ENCODE measurements at places on chromosomes 1 and 21.
A peak's percentile ranks its signal among the peaks of the same experiment; 100 is the strongest.

DNA sequence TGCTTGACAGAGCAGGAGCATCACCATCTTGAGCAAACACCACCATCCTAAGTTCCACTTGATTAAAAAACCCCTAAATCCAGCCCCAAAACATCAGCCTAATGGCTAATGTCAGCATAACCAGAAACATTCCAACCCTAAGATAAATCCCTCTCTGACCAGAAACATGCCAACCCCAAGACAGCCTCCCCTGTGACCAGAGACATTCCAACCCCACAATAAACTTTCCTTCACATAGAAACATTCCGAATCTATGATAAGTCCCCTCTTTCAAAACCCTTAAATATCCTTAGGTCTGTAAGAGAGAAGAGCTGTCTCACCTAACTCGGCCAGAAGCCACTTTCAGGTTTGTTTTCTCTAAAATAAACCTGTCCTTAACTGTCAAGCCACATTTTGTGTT, 17.4 kb upstream of the SLC2A5 start:
- DNase-seq: no peak

GRCh38 chr1:243351337-243351736, 95.5 kb downstream of the SDCCAG8 start:
- DNase-seq: no peak

DNA sequence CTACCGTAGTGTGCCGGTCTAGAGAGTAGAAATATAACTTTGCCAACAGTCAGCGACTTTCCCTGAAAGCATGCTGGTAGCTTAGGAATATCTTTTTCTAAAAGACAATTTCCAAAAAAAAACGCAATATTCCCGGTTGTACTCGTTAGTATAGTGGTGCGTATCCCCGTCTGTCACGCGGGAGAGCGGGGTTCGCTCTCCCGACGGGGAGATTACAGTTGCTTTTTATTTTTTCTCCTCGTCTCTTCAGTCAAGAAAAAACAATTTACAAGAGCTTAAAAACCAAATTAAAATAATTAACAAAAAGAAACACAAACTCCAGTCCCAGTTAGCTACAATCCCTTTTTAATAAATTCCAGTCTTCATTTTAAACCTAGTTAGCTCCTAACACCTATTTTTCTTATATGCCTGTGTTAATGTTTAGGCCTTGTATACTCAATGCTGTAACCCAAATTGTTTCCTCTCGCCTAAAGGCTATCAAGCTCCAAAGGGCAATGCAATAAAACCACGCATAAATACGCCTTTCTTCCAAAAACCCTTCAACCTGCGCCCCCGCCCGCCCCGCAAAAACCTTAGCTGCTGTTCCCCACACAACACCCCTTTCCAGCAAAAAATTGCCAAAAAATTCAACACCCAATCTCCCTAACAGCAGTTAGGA, 7.8 kb downstream of the HSPA6 start:
- no peak for DNase-seq

- no peak for DNase-seq
Observed at GRCh38 chr1:231052777-231053176, 12.7 kb upstream of the FAM89A start.

DNA sequence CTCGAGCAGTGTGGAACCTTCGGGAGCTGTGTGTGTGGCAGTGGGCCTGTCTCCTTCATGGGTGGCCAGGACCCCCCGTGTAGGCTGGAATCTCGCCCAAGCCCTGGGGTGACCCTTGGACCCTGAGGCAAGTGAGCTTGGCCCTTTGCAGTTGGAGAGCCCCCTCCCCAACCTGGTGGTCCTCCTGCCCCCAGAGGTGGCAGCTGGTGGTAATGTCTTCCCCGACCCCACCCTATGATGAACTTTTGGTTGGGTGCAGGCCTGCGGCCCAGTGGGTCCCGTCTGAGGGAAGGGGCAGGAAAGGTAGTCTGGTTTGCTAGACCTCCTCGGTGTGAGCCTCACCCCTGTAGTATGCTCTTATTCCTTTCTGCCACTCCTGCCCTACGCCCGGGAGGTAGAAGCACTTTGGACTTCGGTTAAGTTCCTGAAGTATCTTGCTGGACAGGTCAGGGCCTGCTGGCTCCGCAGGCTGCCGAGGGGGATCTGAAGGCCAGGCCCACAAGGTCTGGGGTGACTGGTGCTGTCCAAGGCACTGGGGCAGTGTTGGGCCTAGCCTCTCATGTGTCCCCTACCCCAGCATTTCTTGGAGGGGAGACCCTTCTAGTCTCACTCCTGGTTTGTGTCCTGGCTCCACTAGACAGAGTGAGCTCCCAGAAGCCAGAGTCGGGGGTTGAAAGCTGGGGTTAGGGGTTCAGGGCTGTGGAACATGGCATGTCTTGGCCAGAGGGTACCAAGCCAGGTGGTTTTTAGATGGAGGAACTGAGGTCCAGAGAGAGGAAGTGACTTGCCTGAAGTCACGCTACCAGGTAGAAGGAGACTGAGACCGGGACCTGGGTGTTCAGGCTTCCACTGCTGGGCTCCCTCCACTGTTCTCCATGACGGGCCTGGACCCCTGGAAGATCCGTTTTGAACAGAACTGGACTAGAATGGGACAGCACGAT, 1.8 kb downstream of the ZNF362 start:
- DNase-seq: no peak

- no peak for DNase-seq
Observed at GRCh38 chr1:214621236-214621635, 18.2 kb downstream of the CENPF start.

- no peak for DNase-seq
Observed at GRCh38 chr21:43758111-43758641, 17.9 kb downstream of the CSTB start.

- DNase-seq: no peak
Observed at GRCh38 chr1:211531194-211532087, 39.5 kb upstream of the RD3 start.

DNA sequence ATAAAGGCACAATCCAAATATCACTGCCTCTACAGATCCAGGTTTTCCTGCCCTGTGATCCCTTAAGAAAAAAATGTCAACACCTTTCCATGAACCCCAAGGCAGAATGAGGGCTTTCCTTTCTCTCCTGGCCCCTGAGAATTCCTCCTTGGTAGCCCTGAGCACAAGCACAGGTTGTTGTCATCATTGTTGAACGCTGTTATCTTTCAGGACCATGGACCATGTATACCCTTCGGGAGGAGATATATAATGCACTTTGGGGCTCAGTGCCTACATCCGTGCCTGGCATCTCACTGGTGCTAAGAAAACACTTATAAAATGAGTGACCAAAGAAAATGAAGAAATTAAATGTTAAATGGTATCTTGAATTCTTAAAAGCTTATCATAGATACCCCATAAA, 296.2 kb downstream of the SETD4 start:
- DNase-seq: no peak

- DNase-seq: no peak
Observed at GRCh38 chr1:66446261-66447001, 87.5 kb upstream of the SGIP1 start.

GRCh38 chr1:84330125-84330984, 28.8 kb downstream of the SAMD13 start:
- DNase-seq: no peak

GRCh38 chr21:29209696-29210095, 79.3 kb downstream of the MAP3K7CL start:
- no peak for DNase-seq

DNA sequence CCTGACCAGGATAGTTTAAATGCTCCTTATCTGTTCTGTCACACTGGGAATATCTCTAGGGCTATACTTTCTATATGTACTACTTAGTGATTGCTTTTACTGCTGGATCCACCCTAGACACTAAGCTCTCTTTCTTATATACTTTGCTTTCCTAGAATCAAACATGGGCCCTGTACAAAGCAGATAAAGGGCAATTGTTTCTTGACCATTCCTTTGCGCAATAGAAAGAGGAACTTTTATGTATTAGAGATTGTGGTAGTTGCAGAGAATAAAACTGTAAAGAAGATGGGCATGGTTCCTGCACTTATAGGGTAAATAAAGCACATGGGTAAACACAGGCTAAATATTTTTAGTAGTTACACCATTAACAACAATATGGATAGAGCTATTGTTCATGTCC, 58.8 kb downstream of the ATP6V1G3 start:
- DNase-seq: no peak

DNA sequence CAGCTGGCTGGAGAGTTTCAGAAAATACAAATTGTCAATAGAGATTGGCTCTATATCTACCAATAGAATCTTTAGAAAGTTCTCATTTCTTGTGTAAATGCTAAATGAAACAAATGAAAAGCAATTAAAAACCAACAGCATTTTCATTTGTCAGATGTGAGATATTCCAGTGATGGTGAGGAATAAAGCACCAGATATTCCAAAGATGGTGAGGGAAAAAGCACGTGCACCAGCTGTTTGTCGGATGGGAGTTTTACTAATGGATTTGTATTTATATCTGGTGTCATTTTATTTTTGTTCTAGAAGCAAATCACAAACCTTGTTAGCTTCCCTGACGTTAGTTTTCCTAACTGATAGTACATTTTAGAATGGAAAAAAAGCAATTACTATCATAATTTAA, 188.8 kb downstream of the PCP4 start:
- DNase-seq: no peak

- no peak for DNase-seq
Observed at GRCh38 chr21:45957551-45957950, 24.0 kb upstream of the COL6A1 start.

- DNase-seq: no peak
Observed at GRCh38 chr1:208273386-208274017, 29.3 kb upstream of the PLXNA2 start.

- DNase-seq: no peak
Observed at GRCh38 chr1:230422221-230422981, 3.7 kb downstream of the PGBD5 start.

- no peak for DNase-seq
Observed at GRCh38 chr1:174308604-174309003, 139.2 kb upstream of the GPR52 start.

GRCh38 chr1:26127235-26128163, 15.9 kb downstream of the PDIK1L start:
- DNase-seq: no peak

DNA sequence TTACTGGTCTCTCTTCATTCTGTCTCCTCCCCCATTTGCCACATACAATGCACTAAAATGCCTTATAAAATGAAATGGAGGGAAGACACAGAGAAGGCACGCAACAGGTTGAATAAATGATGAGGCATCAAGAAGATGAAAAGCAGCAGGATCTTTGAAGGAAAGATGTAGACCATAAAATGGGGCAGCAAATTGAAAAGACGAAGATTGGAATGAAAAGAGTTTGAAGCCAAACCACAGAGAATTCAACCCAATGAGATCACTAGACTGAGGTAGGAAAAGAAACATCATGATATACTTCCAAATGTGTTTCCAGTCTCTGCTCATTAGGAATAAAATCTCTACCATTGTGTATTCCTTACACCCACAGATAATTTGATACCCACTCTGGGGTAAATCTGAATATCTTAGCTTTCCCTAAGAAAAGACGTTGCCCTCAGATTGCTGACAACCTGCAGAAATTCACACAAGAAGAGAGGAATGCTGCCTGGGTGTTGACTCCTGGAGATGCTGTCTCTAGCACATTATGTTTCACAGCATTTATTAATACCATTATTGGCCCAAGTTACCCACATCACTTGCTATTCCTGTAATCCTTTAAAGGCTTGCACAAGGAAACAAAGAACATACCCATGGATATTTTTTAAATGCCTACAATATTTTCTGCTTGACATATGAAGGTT, 230.9 kb downstream of the LTN1 start:
- no peak for DNase-seq

DNA sequence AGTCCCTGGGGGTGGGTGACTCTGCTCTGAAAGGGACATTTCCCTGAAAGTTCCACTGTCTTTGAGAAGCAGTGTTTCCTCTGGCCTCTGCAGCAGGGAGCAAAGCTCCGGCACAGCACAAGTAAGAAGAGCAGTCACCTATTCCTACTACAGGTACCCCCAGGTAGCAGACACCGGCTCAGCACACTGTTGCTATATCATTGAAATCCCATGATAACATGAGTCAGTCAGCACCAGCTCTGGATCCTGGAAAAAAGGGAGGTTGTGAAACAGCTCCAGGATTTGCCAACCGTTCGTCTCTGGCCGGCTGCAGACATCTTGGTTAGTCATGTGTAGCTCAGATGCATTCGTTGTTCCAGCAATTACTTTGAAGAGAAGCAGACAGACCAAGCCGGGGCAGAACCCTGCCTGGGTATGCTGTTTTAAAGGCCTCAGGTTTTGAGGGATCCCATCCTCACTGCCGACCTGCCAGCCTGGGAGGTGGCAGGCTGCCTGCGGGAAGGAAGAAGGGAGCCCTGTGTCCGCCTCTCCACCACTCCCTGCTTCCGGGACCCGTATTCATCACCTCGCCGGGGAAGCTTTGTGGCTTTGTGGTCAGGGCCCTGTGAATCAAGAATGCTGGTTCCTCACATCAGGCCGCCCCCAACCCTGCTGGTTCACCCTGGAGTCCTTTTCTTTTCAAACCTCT, 139.2 kb downstream of the CLIC6 start:
- peak; percentile 63 for DNase-seq

GRCh38 chr1:62951428-62951827, 167.5 kb downstream of the ATG4C start:
- no peak for DNase-seq

GRCh38 chr1:158180741-158181576, at the start of gene CD1D:
TSS of gene CD1D (plus strand) at chr1:158180895. CDS start at chr1:158181102, 207 bp downstream.
- DNase-seq: no peak

GRCh38 chr1:150149271-150150132, at the start of gene PLEKHO1:
TSS of gene PLEKHO1 (plus strand) at chr1:150149916. CDS start at chr1:150150258, 342 bp downstream.
- peak; percentile 81 for DNase-seq

GRCh38 chr1:3319874-3320245, 134.6 kb upstream of the ARHGEF16 start:
- no peak for DNase-seq

GRCh38 chr1:24255226-24255625, 63.9 kb upstream of the GRHL3 start:
- no peak for DNase-seq

GRCh38 chr1:31398246-31398645, 14.8 kb upstream of the SERINC2 start:
- no peak for DNase-seq

- no peak for DNase-seq
Observed at GRCh38 chr21:29258626-29259338, 39.9 kb upstream of the BACH1 start.

- DNase-seq: no peak
Observed at GRCh38 chr1:214475331-214475730, 76.1 kb downstream of the PTPN14 start.

DNA sequence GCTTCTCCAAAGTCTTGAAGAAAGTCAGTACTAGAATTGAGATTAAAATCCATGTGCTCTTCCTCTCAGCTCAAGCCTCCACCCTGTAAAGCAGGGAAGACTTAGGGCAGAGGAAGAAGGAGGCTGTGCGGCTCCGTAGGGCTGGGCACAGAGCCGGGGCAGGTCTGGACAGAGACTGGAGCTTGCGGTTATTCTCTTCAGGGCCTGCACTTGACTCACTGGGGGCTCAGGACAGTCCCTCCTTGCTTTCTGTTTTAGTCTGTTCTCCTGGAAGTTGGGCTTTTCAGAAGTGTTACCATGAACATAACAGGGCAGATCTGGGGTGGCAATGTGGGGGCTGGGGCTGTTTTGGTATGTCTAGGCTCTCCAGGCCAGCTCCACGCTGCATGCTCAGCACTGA, 21.6 kb upstream of the TRABD2B start:
- no peak for DNase-seq

All from stimulated activated CD4-positive, alpha-beta T cell treated with anti-CD3 and anti-CD28 coated beads, Interleukin-4, amount 100 ng/mL, for 4 hours (primary cell).